ENCODE measurements at places on chromosomes 13 and 19.

DNA sequence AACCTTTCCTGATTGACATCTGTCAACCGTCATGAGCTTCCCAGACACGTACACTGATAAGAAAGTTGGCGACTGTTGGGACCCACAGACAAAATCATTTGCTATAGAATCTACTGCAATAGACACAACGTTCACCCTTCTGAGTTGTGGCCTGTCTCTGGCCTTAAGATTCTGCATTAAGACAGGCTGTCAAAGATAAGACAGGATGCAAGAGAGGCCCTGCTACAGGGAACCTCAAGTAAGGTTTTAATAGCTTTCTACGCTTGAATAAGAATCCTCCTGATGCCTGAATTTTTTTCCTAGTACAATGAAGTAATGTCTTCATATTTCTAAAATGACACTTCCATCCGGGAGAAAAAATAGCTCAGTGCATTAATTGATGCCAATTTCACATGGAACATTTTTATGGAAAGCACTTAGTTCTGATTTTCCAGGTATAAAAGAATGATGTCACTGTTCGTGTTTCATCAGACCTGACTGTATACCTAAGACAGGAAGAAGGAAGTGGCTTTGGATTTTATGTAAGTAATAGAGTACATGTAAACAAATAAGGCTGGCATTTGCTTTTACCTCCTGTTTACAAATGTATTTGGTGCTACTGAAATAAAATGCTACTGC is 275.2 kb upstream of the GPC6 start:
- no peak for DNase-seq

GRCh38 chr19:5407356-5407755 is 47.9 kb upstream of the ZNRF4 start:
- peak; percentile 7 for DNase-seq

GRCh38 chr13:34913040-34913439 is 29.0 kb upstream of the NBEA start:
- peak; percentile 19 for DNase-seq

DNA sequence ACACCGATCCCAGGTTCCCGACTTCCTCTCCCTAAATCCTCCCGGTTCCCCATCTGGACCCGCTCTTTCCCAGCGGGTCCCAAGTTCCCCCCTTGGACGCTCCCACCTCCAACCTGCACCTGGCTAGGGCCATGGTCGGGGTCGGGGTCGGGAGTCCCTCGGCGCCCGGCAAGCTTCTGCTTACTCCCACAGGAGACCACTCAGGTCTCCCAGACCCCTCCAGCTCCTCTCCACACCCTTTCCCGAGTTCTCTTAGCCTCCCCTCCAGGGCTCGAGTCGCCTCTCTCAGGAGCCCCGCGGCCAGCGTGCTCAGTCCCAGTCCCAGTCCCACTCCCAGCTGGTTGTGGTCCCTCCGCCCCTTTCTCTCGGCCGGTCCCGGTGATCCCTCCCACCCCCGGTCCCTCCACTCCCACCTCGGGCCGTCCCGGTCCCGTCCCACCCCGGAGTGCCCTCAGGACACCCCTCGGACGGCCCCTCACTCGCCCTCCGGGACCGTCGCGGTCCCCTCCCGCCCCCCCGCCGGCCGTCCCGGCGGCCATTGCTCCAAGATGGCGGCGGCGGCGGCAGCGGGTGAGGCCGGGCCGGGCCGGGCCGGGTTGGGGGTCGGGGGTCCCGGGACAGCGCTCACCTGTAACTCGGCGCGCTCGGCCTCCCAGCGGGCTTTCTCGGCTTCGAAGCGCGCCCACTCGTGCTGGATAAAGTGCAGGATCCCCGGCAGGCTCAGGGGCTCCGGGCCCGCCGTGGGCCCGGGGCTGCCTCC is at the start of gene FKRP:
Gene FKRP, plus strand, starts transcription at position 537 of the 760 bp plus-strand sequence. CDS start 9,394 bp downstream, outside the sequence.
- no peak for DNase-seq

- peak; percentile 52 for DNase-seq
These were observed 9.5 kb downstream of the IL17D start for GRCh38 chr13:20713014-20713376.

DNA sequence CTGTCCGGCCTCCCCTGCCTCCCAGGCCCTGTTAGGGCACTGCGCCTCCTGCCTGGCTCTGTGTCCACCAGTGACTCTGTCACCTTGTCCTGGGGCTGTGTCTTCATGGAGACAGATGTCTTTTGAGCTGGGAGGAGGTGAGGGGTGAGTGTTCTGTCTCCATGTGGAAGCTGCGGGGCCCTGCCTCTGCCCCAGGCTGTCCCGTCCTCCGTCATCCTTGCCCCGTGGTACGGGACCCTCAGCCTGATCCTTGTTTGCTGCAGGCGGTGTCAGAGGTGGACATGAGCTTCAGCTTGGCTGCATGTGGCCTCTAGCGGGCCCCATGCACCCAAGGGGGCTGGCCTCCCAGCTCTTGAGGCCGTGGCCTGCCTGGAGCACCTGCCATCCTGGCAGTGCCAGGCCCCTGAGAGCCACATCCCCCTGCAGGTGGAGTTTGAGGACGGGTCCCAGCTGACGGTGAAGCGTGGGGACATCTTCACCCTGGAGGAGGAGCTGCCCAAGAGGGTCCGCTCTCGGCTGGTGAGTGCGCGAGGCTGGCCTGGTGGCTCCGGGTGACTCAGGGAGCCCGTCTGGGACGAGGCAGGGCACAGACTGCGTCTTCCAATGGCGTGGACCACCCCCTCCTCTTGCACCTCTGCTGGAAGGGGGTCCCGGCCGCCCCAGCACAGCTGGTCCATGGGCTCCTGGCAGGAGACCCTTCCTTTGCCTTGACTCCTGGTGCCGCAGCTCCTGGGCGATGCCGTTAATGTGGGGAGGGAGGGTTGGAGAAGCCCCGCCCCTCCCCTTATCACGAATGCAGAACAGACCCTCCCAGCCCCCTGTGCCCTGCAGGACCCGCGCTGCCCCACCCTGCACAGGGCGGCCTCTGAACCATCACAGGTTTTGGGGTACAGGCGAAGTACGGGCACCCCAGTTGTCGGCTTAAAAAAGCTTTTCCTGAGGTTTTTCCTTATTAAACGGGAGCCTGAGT is 181.3 kb downstream of the KDM4B start:
- no peak for DNase-seq

DNA sequence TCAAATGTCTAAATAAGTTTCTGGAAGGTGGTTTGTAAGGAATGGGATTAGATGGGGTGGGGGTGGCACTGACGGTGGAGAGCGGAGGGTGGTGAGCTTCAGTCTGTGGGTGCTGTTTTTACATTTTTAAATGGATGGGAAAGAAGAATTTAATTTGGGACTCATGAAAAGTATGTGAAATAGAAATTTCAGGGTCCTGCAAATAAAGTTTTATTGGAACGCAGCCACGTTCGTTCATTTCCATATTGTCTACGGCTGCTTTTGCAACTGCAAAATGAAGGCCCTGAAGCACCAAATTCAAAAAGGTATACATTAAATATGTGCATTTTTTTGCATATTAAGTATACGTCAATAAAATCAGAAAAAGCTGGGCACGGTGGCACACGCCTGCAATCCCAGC is 9.9 kb downstream of the KANK2 start:
- no peak for DNase-seq

- peak; percentile 7 for DNase-seq
These were observed 2.8 kb downstream of the ZNF20 start for GRCh38 chr19:12137221-12137940.

- no peak for DNase-seq
These were observed 31.9 kb downstream of the ANKRD10 start for GRCh38 chr13:110882972-110883371.

- no peak for DNase-seq
These were observed 23.1 kb downstream of the LRFN3 start for GRCh38 chr19:35959040-35959967.

- DNase-seq = no peak
These were observed 84.4 kb downstream of the WDFY2 start for GRCh38 chr13:51668580-51669195.

DNA sequence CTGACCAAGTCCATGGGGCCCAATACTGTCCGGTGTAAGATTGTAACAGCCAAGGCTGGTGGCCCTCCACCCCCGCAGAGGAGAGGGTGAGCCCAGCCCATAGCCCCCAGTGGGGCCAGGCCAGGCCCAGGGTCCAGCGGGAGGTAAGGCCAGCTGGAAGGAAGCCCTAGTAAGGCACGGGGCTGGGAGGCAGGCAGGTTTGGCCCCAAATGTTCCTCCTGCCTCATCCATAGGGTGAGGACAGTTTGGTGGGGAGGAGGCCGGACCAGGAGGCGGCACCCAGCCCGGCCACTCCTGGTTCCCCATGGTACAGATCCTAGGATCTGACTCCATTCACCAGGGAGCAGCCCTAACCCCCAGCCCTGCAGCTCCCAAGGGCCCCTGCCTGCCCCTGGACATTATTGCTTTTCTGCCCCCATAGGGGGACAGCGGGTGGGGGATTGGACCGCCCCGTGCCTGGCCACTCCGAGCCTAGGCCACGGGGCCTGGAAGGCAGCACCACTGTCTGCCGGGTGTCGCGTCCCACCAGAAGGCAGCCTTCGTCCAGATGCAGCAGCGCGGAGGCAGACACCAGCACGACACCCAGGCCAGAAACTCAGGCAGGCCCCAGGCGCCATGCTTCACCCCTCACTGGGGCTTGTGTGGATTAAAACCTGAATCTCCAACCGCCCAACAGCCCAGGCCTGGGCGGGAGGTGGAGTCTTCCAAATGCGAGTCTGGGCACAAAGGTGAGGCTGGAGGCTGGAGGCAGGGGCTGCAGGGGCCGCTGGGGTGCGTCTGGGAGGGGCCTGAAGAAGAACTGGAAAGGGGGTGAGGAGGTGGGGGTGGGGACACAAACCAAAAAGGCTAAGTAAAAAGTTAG is 6.7 kb upstream of the CCNP start:
- DNase-seq = no peak

- peak; percentile 53 for DNase-seq
These were observed 595.5 kb downstream of the TBC1D4 start for GRCh38 chr13:74886502-74886901.

DNA sequence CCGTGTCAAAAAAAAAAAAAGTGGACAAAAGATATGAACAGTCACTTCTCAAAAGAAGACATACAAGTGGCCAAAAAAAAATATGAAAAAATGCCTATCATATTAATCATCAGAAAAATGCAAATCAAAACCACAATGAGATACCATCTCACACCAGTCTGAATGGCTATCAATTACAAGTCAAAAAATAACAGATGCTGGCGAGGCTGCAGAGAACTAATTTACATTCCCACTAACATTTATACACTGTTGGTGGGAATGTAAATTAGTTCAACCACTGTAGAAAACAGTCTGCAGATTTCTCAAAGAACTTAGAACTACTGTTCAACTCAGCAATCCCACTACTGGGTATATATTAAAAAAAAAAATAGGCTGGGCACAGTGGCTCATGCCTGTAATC is 26.5 kb upstream of the FOXO1 start:
- no peak for DNase-seq

GRCh38 chr19:9939301-9939913 is 3.1 kb upstream of the OLFM2 start:
- DNase-seq = no peak

DNA sequence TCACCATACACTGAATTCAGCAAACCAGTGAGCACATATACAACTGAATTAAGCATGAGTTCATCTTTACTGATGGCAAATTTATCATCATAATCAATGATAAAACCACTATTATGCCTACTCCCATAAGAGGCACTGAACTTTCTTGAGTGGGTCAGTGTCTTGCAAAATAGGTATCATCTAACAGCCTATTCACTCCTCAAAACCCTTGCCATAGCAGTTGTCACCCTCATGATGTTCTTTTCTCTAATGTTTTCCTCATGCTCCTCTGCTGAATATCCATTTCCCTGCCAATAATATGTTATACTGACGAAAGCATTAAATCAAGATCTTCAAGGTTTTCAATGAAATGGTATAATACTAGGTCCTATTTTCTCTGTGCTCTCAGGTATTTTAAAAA is 5.6 kb downstream of the ARGLU1 start:
- DNase-seq = no peak

GRCh38 chr13:98405107-98405571 is 171.8 kb downstream of the STK24 start:
- DNase-seq = no peak

GRCh38 chr13:42699912-42700311 is 81.5 kb upstream of the FAM216B start:
- no peak for DNase-seq

DNA sequence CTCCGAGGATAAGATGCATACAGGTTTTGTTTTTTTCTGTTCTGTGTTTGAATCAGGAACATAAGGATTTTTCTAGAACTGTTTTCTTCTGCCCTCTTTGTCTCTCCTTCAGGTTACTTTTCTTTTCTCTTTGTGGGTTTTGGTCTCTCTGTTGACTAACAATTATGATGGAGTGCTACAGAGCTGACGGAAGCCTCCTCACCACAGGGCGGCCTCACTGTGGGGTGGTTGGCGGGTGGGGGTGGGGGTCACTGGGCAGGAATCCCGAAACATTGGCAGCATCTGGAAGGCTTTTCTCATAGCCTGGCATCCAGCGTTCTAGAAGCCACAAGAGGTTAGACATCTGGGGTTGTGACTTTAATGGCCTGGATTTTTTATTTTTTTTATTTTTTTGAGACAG is 12.0 kb upstream of the MATK start:
- no peak for DNase-seq

GRCh38 chr13:73656863-73657262 is 477.3 kb downstream of the KLF12 start:
- no peak for DNase-seq

- DNase-seq = no peak
These were observed 1.8 kb downstream of the APOC4 start for GRCh38 chr19:44943801-44944249.

- DNase-seq = no peak
These were observed 688.6 kb upstream of the SLITRK1 start for GRCh38 chr13:84570831-84571230.

GRCh38 chr13:54513254-54513653 is 1484.6 kb downstream of the OLFM4 start:
- no peak for DNase-seq

- DNase-seq = no peak
These were observed 115.7 kb upstream of the STARD13 start for GRCh38 chr13:33401238-33401637.

GRCh38 chr19:9913237-9914000 is 22.9 kb downstream of the OLFM2 start:
- DNase-seq = no peak

DNA sequence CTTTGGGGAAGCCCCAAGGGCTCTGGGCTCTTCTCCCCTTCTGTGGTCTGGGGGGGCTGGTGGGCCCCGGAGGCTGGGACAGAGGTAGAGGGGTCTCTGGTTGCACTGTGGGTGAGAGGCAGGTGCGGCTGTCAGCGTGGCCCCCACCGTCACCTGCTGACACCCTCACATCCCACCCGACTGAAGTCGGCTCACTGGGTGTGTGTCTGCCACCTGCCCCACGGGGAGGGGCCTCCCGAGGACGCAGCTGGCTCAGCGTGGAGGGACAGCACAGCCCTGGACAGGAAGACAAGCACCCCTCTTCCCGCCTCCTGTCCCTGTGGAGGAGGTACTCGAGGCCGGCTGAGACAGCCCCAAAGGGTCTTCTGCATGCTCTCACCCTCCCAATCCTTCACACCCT is 2.2 kb upstream of the TMEM86B start:
- no peak for DNase-seq

- peak; percentile 40 for DNase-seq
These were observed 233.5 kb upstream of the SERP2 start for GRCh38 chr13:44140146-44140545.

DNA sequence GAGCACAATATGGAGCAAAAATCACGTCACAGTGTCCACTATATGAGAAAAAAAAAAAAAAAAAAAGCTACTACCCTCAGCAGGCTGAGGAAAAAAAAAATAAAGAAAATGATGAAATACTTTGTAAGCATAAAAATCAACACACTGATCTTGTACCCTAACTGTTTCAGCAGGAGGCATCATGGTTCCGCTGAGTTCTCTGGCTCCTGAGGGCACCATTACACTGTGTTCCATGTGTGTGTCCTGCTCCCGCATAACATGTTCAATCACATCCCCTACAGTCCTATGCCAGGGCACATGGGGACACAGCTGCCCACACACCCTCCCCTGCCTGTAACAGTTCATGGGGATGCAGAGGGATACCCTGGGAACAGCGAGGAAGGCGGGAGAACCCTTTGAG is 33.5 kb downstream of the DOCK9 start:
- DNase-seq = no peak

Data from HT-29 (cell line).